Skeletal muscle cell (primary cell): ENCODE measurements at places on chromosomes 6 and 20.

- no peak for DNase-seq
These were observed 1.2 kb downstream of the ZNF335 start for GRCh38 chr20:45970646-45971424.

GRCh38 chr6:53651764-53652401 is 13.7 kb downstream of the KLHL31 start:
- no peak for DNase-seq

GRCh38 chr6:44820321-44820720 is 432.8 kb downstream of the CDC5L start:
- DNase-seq, result no peak

DNA sequence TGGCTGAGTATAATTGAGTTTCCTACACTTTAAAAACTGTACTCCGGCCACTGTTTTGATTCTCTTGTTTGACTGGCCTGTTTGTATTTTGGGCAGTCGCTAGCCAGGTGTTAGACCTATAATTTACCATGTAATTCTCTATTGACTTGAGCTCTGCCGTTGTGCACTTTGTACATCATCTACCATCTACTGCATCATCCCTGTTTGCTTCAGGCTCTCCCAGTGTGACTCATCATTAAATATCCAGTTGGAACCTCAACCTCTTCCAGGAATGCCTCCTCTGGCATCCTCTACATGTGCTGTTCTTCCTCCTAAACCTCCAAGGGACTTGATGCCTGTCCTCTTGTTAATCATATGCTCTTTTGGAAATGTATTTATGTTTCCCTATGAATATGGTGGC is 72.3 kb downstream of the FARS2 start:
- peak; percentile 21 for DNase-seq

GRCh38 chr6:141208101-141208500 is 924.6 kb upstream of the GJE1 start:
- DNase-seq, result no peak

DNA sequence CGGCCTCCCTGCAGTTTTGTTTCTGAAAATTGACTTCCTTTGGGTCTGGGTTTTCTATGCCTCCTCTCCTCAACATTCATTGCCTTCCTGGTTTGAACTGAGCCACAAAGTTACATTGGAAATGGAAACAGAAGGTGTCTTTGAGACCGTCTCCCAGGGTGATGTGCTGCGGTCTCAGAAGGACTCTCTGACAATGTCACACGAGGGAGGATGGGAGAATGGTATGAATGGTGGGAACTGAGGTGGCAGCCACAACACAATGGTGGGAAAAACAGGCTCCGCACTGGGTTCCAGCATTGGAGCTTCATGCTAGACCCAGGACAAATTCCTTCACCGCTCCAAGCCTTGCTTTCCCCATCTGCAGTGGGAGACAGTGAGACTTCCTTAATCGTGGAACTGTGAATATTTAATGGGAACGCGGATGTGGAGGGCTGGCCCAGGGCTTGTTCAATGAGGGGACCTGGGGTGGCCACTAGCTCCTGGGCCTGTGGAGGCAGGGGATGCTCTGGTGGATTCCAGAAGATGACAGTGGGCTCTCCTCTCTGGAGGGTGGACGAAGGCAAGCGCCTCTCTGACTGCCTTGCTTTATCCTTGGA is 73.9 kb downstream of the KCNB1 start:
- DNase-seq, result no peak

GRCh38 chr6:138514860-138515540 is 15.7 kb upstream of the NHSL1 start:
- no peak for DNase-seq
